ENCODE measurements at places on chromosomes 5 and 9.

DNA sequence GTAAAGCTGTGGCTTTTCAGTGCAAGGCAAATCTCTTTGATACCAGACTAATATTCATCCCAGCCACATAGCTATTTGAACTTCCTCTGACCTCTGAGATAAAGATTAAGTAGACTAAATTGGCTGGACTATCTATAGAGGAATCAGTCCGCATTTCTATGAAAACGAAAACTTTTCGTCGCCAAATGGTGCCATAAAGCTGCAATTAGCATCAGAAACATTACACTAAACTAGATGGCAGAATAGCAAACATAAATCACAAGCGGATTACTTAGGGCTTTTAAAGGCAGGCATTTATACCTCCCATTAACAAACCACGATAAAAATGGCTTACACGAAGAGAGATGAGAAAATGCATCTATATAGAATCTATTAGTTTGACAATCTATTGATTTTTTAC, 1009.7 kb upstream of the CDH6 start:
- no peak for DNase-seq

DNA sequence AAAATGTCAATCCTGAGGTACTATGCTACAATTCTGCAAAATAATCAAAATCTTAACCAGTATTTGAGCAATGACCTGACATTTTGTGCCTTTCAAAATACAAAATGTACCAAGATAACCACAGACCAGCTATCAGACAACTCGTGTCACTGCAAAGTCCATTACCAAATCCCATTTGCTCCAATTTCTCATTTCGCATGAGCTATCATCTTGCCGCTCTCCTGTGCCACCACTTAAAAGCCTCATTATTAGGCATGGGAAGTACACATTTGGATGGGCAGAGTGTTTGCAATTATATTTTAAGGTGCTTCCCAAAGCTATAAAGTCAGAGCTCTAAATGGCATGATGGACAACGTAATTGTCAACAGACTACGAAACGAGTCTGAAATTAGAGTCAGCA, 205.2 kb downstream of the AGTPBP1 start:
- DNase-seq, result no peak

DNA sequence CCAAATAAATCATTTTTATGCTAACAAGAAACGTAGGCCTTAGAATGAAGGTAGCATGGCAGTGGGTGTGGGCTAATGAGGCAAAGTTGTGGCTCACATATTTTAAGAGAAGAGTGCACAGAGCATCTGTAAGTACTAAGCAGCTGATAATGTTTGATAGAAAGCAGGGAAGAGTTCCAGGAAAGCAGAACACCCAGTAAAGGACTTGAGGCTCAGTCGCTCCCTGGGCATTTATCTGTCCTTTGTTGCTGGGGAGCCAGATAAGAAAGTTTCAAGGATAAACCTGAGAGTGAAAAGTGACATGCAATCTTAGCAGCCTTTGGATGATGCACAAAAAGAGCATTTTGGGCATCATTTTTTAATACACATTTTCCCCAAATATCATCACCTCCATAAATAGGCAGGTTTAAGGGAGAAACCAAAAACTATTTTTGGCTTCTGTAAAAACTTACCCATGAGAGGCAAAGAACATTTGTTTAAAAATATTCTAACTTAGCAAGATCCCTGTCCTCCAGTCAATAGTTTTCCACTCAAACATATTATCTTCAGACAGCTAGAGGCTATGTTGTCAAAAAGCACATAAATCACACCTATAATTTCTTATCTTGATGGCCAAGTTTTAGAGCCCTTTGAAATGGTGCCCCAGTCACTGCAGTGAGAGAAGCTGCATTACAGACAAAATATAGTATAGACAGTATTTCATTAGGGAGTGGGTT, 3.4 kb downstream of the FREM1 start:
- no peak for DNase-seq

GRCh38 chr5:158679221-158679641, 420.5 kb downstream of the EBF1 start:
- DNase-seq, result no peak

DNA sequence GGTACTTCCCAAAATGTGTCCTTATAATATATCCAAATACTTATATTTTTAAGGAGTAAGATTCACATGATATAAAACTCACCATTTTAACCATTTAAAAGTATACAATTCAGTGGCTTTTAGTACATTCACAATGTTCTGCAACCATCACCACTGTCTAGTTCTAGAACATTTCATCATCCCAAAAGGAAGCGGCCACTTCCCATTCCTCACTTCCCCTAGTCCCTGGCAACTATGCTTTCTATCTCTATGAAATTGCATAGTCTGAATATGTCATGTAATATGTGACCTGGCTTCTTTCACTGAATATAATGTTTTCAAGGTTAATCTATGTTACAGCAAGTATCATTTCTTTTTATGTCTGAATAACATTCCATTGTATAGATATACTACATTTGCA, 615.1 kb upstream of the SGCD start:
- no peak for DNase-seq

DNA sequence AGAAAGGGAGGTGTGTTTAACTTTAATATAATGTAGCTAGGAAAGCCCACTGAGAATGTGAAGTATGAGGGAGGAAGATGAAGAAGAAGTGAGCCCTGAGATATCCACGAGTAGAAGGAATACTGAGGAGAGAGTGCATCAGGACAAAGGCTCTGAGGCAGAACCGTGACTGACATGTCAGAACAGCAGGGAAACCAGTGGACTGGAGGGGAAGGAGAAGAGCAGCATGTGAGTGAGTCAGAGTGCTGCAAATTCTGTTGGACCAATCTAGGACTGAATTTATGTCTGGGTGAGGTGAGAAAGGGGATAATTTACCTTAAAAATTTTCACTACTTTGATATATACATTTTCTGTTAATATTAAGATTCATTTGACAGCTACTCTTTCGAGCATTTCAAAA, 110.3 kb downstream of the ST8SIA4 start:
- no peak for DNase-seq

DNA sequence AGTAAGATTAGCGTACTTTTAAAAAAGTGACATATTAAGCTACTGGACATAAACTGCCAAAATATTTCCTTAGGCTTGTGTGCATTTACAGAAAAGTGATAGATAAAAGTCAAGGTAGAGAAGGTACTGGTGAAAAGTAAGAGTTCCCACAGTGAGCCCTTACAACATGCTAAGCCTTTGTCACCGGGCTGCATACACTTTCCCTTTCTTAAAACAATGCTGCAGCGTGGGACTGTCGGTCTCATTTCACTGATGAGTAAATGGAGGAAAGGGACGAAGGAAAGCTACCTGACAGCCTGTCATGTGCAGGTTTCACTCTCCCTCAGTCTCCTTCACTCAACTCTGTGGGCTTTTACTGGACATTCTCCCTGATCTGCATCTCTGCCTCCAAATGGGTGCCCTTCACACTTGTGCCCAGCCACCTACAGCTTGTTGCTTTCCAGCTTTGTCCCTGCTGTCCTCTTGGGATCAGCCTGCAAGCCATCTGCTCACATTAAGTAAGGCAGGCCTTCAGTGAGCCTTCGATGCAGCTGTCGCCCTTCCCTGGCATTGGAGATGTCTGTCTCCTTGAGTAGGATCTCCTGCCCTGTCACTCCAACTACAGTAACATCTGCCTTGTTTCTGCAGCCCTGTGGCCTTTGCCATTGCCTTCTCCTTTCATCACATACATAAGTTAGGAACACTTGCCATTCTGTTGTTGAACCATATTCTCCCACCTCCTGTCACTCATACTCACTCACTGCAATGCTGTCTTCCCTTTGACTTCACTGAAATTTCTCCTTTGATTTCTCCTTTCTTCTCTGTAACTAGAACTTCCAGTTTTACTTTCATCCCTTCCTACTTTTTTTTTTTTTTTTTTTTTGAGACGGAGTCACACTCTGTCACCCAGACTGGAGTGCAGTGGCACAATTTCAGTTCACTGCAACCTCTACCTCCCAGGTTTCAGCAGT, 9.3 kb upstream of the ROPN1L start:
- DNase-seq, result no peak

DNA sequence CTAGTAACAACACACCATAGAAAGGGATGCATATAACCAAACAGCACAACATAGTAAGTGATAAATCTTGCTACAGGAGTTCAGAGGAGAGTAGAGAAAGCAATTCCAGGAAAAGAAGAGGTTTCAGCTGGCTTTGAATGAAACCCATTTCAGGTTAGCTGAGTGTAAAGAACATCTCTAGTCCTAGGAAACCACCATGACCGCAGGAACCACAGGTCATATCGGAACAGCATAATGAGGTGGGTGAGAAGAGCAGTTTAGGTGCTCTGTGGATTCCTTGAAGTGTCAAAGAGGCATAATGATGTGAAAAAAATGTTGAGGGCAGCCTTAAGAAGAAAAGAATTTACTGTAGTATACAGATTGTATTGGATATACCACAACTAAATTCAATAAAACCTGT, 507.5 kb downstream of the MTRR start:
- no peak for DNase-seq

- DNase-seq, result no peak
Observed at GRCh38 chr9:100525563-100525962, 52.3 kb upstream of the CAVIN4 start.

All from SJSA1 (cell line).